Activated T-cell treated with anti-CD3 and anti-CD28 coated beads, Interleukin-2, amount 50 U/mL, for 4 hours (primary cell): ENCODE measurements at places on chromosomes 11 and 22.
A peak's percentile ranks its signal among the peaks of the same experiment; 100 is the strongest.

GRCh38 chr11:71267807-71268421, 15.5 kb upstream of the SHANK2 start:
- DNase-seq, result no peak

DNA sequence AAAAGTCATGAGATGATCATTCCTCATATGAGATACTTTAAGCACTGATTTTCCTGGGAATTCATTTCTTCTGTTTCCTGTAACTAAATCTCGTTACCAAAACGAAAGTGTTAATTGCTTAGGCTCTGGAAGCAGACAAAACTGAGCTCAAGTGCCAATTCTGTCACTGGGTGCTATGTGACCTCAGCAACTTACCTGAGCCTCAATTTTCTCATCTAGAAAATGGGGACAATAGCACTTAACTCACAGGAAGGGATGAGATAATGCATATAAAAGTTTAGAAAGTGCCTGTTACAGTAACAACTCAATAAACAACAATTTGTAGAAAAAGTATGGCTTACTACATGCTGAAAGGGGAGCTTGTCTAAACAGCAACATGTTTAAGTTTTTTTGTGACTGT, 170.2 kb upstream of the MTMR2 start:
- DNase-seq, result no peak

DNA sequence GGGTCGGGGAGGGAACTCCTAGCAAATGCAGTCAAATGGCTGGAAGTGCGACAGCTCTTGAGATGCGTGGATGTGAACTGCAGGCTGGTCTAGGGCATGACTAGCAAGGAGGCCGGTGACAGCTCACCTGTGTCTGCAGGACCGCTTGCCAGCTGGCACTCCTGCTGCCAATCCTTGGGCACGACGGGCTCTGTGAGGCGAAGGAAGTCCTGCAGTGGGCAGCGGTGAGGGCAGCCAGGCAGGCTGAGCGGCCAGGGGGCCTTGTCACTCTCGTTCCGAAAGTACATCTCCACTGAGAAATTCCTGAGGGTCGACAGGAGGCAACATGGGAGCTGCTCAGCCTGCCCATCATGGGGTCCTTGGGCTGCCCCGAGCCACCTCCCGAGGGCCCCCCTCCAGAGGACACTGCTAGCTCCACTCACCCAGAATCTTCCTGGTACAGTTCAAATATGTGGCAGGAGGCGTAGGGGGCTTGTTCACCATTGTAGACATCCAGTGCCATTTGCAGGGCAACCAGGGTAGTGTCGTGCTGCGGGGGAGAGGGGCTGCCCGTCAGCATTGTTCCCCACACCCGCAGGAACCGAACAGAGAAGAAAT, 5.9 kb downstream of the ACP2 start:
- DNase-seq, result no peak

GRCh38 chr11:108933630-108934029, 268.8 kb downstream of the DDX10 start:
- no peak for DNase-seq

DNA sequence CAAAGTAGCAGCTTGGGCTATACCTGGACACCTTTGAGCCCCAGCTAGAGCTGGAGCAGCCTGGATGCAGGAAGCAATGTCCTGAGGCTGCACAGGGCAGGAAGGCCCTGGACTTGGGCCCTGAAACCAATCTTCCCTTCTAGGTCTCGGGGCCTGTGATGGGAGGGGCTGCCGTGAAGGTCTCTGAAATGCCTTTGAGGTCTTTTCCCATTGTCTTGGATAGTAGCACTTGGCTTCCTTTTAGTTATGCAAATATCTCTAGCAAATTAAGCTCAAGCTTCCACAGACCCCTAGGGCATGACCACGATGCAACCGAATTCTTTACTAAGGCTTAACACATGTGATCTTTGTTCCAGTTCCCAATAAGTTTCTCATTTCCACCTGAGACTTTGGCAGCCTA, 40.0 kb downstream of the LINC01488 start:
- DNase-seq, result no peak

DNA sequence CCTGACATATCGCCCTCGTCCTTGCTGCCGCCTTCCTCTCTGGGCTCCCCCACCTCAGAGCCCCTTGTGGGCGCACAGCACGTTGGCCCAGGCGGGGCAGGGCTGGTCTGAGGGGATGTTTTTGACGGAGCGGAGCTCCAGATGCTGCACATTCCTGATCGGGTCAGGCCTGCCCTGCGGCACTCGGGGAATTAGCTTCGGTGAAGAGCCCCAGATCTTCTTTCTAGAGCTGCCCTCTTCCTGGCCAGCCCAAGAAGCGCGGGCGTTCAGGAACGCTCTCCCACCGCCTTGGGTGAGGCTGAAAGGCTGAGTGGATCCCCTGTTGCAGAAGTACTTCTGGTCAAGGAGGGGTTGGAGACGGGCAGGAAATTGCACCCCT, 12.1 kb downstream of the YPEL4 start:
- no peak for DNase-seq

DNA sequence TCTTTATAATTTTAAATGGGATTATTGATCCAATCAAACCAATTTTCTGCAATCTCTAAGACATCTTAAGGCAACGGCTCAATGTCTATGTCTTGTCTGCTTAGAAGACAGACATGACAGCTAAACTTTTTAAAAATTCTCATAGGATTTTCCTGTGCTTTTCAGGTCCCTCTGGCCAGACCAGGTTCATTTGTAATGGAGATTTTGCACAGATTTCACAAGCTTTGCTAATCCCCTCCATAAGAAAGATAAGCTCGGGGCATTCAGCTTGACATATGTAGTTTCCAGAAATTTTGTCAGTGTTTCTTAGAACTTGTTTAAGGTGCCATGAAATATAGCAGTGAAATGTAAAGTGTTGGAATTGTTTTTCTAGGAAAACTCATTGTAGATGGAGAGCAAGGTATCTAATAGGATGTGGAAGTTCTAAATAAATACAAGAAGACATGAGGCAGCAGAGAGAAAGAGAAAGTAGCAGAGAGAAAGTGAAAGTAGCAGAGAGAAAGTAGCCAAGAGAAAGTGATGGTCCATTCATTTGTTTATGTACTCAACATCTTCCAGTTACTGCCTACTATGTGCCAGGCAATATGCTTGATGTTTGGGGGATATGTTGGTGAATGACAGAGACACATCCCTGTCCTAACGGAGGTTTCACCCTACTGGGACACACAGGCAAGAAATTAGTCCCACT, 219.1 kb upstream of the ARHGAP42 start:
- no peak for DNase-seq

DNA sequence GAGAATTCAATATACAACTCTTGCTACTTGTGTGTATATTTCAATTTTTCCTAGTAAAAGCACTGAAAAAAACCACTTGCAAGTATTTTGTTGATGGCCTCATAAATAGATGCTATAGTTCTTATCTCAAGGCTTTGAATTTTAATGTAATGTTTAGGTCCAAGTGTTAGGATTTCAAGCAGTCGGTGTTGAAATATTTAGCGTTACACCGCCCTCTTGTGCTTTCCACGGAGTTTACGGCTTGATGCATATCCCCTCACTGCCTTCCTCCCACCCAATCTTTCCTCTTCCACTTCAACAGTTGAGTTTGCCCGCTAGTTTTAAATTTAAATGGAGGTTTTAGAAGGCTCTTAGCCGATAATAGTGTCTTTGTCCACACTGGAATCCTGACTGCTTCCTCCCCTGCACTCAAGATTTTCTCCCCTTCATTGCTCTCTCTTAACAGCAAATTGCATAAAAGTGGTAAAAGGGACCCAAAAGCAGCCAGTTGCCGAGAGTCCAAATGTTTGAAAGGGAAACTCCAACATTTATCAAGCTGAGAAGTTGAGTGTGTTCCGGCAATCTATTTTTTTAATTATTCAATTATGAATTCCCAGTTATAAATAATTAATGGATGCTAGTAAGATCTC, 25.9 kb upstream of the HTATIP2 start:
- no peak for DNase-seq

- DNase-seq, result no peak
Observed at GRCh38 chr11:102393272-102393730, 46.3 kb downstream of the BIRC2 start.

- no peak for DNase-seq
Observed at GRCh38 chr22:27905653-27906052, 13.4 kb downstream of the PITPNB start.

DNA sequence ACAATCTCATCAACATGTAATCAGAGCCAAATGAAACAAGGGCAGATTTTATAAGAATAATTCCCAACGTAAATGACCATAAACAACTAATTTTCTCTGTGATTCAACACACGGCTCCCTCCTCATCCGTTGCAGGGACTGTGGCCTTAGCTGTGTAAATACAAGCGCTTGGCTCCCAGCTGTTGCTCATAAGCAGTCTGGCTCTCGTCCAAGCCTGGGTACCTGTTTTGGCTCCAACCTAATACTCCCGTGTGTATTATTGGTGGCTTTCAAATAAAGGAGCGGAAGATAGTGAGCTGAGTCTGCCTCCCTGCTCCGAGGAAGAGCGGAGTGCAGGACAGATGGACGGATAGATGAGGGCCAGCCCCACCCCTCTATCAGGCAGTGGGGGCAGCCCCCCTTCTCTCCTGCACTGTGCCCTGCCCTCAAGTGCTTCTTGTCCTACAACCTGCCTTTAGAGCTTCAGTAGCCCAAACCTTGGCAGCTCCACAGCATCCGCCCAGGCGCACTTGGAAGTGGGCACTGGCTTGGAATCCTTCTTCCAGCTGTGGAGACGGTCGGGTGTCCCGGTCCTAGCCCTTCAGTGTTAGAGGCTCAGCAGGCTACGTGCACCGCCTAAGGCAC, 670.9 kb downstream of the BRD1 start:
- DNase-seq, result no peak

GRCh38 chr11:100525635-100526034, 161.5 kb upstream of the ARHGAP42 start:
- no peak for DNase-seq

GRCh38 chr11:80970037-80970436, 1529.2 kb upstream of the TENM4 start:
- no peak for DNase-seq

GRCh38 chr11:107221748-107222285, 203.5 kb upstream of the GUCY1A2 start:
- no peak for DNase-seq

- peak; percentile 52 for DNase-seq
Observed at GRCh38 chr11:45899448-45900174, 7.5 kb downstream of the FREY1 start.

GRCh38 chr11:77371646-77372045, 70.2 kb upstream of the GDPD4 start:
- DNase-seq, result no peak

GRCh38 chr11:100805506-100806199, 118.6 kb downstream of the ARHGAP42 start:
- DNase-seq, result no peak

GRCh38 chr11:19828382-19829108, 115.9 kb downstream of the NAV2 start:
- DNase-seq, result no peak

DNA sequence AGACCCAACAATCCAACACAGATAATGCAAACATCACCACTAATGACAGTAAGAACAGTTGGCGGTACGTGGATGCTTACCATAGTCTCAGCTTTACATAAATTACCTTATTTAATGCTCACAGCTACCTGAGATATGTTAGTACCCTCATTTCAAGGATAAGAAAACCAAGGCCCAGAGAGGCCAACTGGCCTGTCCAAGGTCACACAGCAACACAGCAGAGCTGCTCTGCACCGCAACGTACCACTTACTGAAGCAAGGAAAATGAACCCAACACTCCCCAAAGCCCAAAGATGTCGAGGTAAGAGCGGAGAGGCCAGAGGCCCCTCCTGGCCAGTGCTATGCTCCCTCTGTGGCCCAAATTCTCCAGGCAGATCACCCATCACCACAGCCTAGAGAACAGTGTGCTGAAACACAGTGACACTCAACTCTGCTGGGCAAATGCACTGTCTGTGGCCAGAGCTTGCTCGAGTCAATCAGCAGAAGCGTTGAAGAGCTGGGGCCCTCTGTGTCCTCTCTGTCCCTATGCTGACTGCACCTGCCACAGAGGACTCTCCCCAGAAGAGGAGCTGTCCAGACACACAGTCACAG, 14.0 kb downstream of the SHANK2 start:
- DNase-seq, result no peak

DNA sequence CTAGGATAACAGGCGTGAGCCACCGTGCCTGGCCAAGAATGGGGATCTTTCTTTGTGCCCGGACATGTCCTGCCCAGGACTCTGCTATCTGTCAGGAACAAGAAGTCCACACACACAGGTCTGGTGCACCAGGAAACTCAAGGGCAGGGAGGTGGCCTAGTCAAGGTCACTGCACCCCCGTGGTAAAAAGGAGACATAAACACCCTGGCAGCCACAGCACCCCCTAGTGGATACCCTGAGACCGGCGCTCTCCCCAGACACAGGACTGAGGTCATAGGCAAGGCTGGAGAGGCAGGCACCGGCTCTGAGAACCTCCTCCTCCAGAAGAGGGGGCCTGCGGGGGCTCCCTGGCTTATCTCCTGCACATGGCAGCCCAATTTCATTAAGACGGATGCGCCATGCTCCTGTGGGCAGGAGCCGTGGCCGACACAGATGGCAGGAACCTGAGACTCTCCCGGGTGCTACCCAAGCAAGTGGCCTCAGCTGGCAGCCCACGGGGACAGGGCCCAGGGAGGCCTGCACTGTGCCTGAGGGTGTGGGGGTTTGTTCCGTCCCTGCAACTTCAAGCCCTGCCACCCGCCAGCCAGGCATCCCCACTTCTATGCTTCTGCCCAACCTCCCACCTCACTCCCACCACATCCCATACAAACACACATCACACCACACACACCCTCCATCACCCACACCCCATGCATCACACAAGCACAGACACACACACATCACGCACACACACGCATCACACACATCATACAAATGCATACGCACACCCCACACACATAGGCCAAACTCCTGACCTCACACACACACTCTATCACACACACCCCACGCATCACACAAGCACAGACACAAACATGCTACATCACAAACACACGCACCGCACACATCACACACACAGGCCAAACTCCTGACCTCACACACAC, 19.6 kb downstream of the MACROD1 start:
- peak; percentile 58 for DNase-seq

DNA sequence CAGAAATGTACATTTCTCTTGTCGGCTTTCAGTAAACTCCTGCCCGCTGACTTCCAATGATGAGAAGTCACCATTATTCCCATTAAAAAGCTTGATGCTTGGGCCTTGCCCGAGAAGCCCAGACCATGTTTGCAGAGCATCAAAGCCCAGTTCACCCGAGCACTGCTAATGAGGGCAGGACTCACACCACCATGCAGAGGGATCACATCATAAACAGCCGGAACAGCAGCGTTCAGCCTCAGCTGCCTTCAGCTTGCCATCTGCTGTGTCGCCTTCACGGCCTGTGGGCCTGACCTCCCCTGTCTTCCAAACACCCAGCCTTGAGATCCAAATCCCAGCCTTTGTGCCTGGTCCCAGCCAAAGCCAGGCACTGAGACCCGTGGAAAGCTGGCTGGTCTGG, 105.4 kb upstream of the CSNK2A3 start:
- no peak for DNase-seq

DNA sequence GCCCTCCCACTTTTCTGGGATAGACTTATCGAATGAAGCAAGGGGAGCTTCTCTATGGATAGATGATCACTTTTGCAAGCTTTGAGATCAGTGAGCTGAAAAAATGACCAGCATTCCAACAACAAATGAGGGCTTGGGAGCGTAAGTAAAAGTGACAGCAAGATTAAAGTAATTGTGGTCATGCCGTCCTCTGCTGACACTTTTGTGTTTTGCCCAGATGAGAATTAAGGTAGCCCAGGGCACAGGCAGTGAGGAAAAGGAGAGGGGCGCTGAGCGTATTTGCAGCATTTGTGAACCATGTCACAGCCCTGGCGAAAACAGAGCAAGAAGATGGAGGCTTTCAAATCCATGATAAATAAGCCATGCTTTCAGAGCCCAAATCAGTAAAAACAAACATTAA, 24.6 kb upstream of the TMA7B start:
- DNase-seq, result no peak
